LoVo (cell line): ENCODE measurements at places on chromosomes 11 and 22.

DNA sequence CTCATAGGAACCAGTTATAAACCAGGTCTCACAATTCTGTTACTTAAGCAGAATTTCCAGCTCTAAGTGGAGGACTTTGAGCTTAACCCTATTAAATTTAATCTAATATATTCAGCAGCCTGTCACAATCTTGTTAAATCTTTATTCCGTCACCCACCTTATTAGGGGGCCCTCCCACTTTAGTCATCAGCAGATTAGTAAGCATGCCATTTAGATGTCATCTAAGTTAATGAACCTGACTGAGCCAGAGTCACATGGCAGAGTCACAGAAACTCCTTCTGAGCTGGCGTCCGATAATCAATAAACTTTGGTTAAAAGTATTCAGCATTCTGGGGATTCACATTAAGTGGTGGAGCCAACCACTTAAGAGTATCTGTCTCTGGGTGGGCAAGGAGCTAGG is 35.1 kb downstream of the TTC12 start:
- no peak for DNase-seq

DNA sequence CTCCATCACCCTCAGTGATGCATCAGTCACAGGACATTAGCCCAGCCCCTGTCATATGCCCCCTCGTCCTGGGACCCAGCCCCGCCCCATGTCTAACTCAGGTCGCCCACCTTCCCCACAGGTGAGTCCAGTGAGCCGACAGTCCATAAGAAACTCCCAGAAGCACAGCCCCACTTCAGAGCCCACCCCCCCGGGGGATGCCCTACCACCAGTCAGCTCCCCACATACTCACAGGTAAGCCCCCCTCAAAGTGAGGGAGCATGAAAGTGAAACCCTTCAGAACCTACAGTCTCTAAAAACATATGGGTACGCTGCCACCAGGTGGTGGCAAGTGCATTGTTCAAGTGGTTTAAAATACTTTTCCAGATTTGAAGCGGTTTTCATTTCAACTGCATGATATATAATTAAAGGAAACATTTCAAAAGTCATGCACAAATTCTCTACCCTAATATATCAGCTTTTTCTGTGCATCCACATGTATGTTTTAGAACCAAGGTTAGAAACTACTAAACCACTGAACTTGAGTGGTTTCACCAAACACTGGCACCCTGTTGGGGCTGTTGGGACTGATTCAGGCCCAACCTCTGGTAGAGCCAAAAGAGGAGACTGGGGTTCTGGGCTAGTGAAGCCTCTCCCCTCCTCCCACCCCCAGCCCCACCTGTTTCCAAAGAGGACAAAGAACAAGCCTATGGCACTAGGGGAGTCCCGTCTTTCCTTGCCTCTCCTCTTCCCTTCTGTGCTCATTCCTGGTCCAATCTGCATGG is 17.3 kb downstream of the EPS8L2 start:
- DNase-seq, result peak; percentile 33

GRCh38 chr22:49017482-49018329 is 810.0 kb downstream of the BRD1 start:
- no peak for DNase-seq

DNA sequence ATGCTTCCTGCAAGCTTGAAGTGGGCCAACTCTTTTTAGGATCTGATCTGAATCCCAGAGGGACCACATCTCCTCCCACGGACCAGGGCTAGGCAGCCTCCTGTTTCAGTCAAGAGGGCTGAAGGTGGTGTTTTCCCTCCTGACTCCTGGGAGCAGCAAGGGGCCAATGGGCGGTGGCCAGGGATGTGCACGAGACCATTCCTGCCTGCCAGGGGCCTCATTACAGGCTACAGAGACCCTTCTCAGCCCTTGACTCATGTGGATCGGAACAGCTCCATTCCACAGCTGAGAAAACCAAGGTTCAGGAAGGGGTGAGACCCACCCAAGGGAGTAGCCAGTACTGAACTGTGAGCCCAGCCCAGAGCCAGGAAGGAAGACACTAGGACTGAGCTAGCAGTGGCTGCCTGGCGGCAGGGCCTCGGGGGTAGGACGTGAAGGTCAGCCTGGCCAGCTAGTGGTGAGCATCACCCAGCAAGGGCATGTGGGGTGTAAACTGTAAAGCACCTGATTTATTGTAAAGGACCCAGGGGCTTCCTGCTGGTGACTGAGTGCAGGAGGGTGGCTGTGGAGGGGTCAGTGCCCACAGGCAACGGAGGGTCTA is 3.4 kb upstream of the P2RY6 start:
- no peak for DNase-seq

- no peak for DNase-seq
Measured at GRCh38 chr22:48459859-48460823, 1367.5 kb downstream of the BRD1 start.

GRCh38 chr11:45518833-45519535 is 146.4 kb downstream of the CHST1 start:
- no peak for DNase-seq

GRCh38 chr11:88114486-88115045 is 60.7 kb downstream of the RAB38 start:
- no peak for DNase-seq

DNA sequence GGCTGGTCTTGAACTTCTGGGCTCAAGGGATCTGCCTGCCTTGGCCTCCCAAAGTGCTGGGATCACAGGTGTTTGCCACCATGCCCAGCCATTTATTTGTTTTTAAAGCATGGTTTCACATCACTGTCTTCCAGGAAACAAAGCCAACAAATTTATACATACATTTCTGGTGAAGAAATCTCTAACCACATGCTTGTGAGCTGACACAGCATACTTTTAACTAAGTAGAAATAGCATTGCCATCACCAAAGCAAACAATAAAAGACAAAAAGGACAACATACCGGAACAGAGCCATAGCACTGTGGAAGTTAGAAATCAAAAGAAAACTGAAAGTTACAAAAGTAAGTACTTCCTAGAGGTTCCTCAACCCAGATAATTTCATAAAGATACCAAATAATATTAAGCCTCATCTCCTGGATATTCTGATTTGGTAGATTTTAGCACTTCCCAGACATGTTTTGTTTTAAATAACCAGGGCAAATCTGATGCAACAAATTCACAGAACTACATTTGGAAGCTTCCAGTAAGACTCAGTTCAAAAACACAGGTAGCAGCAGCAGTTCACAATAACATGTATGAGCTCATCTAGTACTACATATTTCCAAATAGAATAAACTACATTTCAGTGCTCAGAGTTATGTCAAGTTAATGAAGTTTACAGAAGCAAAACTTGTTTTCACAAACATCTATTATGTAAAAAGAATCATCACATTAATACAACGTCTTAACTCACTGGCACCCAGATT is 70.6 kb downstream of the RRAS2 start:
- no peak for DNase-seq

- no peak for DNase-seq
Measured at GRCh38 chr11:47587039-47587716, 700 bp downstream of the FAM180B start.

GRCh38 chr11:69888483-69889181 is 69.4 kb upstream of the FGF3 start:
- DNase-seq, result peak; percentile 74

DNA sequence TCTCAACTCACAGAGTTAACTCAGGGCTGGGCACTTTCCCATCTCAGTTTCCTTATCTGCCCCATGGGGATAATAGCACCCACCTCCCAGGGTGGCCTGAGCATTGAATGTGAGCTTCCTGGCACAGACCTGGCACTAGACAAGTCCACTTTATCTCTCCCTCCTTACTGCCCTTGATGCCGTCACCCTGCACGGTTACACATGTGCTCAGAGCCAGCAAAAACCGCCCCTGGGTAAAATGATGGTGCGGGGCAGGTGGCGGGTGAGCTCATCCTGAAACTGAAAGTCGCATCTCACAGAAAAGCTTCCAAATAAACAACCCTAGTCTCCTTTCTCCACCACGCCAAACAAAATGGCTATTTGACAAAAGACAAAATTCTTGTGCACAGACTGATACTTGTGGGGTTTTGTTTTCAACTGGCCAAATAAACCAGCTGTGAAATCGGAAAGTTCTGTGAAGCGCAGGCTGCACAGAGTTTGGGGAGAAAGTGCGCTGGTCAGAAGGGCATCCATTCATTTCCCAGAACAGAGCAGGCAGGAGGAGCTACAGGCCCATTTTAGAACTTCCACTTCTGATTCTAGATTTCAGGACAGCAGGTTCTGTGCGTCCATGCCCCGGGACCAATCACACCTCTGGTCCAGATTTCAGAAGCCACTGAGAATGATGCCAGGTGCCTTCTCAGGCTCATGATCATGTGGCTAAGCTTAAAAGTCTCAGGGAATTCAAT is 138.1 kb downstream of the SHANK2 start:
- no peak for DNase-seq

DNA sequence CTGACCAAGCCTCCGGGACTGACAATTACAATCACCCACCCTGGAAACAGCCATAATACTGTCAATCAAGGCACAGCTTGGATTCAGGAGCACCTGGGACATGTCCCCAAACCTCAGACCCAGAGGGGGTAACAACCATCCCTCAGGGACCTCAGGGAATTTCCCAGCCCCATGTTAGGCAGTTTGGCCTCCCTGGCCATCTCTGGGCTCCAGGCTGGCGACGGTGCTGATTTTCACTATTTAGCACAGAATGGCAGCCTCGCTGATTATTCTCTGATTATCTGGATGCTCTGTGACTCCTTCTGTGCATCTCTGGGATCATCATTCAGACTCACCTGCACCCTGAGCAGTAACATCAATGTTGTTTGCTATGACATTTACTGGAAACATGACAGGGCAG is 45.8 kb upstream of the VPREB1 start:
- no peak for DNase-seq

DNA sequence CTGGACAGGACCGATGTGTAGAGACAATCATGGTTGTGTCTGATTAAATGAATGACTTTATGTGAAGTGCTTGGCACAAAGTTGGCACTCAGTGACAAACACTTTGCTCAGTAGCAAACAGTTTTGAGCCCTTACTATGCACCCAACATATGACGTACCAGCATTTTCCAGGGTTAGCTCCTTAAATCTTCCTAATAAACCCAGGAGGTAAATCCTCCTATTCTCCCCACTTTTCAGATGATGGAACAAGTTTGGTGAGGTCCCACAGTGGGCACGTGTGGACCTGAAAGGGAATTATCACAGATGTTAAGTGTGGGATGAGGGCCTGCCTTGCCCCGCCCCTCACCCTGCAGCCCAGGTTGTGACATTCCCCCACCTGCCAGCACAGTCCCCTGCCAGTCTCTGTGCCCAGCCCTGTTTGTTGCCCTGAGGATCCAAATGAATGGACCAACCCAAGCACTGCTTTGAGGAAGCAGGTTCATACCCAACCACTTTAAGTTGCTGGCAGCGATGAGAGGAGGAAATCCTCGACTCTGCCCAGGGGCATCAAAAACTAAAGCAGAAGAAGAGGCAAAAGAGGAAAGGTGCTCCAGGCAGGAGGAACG is 6.6 kb upstream of the CARD10 start:
- DNase-seq, result no peak

DNA sequence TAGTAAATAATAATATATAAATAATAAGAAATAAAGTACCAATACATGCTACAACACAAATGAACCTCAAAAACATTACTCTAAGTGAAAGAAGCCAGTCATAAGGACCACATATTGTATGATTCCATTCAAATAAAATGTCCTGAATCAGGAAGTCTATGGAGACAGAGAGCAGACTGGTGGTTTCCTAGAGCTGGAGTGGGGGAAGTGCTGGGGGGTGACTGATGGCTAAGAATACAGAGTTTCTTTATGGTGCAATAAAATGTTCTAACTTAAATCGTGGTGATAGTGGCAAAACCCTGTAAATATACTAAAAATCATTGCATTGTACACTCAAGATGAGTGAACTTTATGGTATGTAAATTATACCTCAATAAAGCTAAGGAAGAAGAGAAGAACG is 376.5 kb downstream of the BUD13 start:
- DNase-seq, result no peak

- DNase-seq, result no peak
Measured at GRCh38 chr11:14052198-14052597, 89.7 kb downstream of the SPON1 start.

GRCh38 chr22:41198027-41198580 is 7.0 kb upstream of the L3MBTL2 start:
- peak; percentile 28 for DNase-seq

DNA sequence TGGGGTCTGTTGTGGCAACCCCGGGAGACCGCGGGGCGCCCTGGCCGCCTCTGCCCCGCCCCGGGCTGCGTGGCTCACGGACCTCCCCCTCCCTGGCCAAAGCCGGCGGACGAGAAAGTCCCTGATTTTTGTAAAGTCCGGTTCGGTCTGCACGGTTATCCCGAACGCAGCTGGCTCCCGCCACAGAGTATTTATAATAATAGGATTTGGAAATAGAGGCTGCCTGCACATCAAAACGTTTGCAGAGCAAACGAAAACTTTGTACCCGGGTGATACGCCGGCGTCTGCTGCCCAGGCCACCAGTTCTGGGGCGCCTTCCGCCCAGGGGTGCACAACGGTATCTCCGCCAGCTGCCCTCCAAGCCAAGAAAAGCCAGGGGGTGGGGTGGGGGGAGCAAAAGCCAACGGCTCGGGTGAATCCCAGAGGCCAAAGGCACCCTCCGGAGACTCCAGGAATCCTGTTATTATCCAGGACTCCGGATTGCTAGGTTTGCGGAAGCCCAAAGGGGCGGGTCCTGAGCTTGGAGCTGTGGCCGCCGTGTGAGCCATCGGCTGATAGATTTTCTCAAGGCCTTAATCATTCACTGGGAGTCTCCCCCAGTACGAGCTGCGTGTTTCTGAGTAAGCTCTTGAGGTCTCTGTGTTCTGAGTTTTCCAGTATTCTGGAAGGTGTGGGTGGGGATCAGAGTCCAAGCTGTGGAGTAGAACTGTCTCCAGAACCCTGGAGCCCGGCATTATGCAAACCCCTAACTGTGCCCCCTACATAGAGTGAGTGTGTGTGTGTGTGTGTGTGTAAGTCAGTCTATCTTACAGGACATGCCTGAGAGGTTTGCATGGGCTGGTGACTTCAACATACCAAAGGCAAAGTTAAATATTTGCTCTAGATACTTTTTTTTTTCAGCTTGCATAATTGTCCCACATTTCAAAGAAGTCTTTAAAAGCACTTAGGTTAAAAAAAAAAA is 673 bp upstream of the SHANK2 start:
- no peak for DNase-seq

- no peak for DNase-seq
Measured at GRCh38 chr22:42356533-42356932, 75.7 kb downstream of the NFAM1 start.
